A549 treated with DMSO at 1 μM for 4 hours (cell line): ENCODE measurements at places on chromosomes 6 and 20. TPM values are rescaled to one million over a fixed set of nuclear protein-coding genes. Genes with fewer than 3 reads are reported as not detected.

Gene HLA-DRB5
- not detected in 5 replicates for total RNA-seq

Gene FAM184A
- total RNA-seq = 0.07 TPM in 1 of 5 replicates, not detected in the others

Gene TFB1M
- total RNA-seq = 7.1 to 9.2 TPM (median 8.2 TPM) in 5 replicates

Gene PEX6
- 5.5 to 10.5 TPM (median 9.6 TPM) in 5 replicates for total RNA-seq
